Mesenteric fat pad (tissue), 1 donor: ENCODE measurements at places on chromosomes 7 and 10.

- peak; percentile 57 for DNase-seq
These were observed 5.5 kb upstream of the MMD2 start for GRCh38 chr7:4964506-4964905.

DNA sequence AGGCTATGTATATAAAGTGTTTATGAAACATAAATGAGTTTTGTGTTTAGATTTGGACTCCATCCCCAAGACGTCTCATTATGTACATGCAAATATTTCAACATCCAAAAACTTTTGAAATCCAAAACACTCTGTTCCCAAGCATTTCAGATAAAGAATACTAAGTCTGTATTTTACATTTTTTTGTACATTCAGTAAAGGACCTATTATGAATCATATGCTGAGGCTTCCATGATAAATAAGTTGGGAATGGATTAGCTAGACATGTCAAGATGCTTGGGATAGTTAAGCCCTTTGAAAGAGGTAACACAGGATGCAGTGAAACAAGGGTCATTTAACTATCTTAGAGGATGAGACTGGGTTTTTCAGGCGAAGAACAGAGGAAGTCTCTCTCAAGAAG lies 262.9 kb downstream of the SNX13 start:
- DNase-seq, result no peak

DNA sequence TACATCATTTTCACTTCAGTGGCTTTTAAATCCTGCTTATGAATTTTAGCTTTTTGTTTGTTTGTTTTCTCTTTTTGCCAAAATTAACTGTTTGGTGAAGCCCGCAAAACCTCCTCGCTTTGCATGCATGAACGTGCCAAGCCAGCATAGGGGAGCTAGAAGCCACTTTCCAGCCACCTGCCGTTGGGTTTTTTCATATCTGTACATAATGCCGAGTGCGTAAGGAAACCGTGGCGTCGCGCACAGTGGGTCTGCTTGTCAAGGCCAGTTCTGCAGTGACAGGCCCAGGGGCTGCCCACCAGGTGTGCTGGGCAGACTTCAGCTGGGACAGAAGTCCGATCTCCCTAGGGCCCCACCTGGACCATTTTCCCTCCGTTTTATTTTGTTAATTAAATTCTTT lies 41.1 kb downstream of the WIPI2 start:
- no peak for DNase-seq

- no peak for DNase-seq
These were observed 64.0 kb upstream of the PCBD1 start for GRCh38 chr10:70952401-70952800.

DNA sequence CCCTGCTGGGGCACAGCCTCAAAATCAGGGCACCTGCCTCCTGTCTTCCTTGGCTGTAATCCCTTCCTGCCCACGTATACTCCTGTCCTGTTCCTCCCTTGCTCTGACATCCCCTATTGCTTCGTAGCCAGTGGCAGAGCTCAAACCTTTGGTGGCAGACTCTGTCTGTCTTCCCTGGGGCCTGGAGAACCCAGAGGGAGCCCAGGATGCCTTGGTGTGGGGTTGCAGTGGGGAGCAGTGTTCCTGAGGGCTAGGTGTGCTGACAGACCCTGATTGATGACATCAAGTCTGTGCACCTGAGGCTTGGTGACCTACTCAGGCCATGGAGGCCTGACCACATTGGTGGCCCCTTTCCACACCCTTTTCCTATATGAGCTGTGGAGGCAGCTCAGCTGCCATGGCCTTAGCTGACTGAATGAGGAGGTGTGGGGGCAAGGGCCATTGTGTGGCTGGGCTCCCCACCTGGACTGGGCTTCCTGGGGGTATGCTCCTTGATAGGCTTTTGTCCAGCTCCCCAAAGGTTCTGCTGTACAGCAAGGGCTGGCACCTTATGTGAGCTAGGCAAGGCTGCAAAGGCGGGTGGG lies 5.4 kb upstream of the GCK start:
- DNase-seq, result peak; percentile 24

DNA sequence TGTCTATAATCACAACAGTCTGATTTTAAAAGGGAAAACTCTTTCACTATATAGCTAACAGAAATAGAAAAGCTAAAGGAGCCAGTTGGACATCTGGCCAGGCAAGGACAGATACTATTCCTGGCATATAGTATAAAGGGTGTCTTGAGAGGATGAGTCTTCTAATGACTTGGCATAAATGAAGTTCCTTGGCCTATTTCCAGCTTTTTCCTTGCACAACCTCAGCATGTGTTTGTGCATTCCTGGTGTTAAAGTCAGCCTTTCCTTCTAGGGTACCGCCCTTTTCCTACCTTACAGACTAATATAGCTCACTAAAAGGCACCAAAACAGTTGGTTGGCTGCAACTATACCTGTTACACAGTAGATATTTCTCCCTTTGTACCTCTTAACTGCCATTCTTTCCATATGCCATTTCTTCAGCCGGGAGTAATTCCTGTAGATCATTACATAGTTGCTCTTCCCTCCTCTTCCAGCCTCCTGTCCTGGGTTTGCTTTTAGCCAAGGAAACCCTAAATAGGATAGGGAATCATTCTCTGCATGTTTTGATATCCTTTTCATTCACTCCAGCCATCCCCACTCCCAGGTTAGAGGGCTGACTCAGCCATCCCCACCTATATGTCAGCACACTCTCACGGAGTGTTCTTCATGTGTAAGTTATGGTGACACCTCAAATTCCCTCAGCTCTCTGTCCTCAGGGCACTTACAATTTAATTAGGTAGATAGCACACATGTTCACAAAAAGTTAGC lies 102.1 kb upstream of the MDFIC start:
- DNase-seq, result no peak

- DNase-seq, result no peak
These were observed 35.0 kb upstream of the USP6NL start for GRCh38 chr10:11646450-11646849.
